IPS-NIHi11 (cell line): ENCODE measurements at places on chromosomes 2 and 18.

DNA sequence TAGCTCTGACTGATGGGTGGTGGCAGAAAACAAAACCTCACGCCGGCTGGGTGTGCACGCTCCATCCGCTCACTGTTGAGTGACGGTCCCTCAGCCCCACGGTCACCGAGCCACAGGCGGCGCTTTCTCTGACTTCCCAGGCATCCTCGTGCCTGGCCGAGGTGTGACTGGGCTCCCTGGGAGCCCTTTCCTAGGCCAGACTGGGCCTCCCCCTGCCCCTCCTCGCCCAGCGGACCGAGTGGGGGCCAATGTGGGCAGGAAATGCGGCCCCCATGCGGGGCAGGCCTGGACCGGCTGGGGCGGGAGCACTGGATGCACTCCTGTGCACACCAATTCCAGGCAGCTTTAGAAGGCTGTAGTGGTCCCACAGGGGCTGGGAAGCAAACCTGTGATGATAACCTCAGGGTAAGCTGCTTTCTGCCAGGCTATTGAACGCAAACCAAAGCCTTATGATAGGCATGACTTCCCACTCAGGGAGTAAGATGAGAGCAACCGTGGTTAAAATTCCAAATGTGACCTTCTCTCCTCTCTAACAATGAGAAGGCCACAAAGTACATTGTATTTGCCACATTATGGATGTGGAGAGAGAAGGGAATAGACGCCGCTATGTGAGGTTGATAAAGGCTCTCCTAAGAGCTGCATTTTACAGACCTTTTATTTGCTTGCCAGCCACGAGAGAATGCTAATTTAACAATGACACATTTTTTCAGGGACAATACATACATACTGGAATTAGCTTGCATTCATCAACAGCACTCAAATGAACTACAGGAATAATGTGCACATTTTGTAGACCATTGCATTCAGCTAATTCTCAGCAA is 83.9 kb upstream of the PGAP1 start:
- peak; percentile 12 for DNase-seq

- DNase-seq = no peak
Measured at GRCh38 chr2:152468899-152469692, 134.1 kb downstream of the FMNL2 start.

DNA sequence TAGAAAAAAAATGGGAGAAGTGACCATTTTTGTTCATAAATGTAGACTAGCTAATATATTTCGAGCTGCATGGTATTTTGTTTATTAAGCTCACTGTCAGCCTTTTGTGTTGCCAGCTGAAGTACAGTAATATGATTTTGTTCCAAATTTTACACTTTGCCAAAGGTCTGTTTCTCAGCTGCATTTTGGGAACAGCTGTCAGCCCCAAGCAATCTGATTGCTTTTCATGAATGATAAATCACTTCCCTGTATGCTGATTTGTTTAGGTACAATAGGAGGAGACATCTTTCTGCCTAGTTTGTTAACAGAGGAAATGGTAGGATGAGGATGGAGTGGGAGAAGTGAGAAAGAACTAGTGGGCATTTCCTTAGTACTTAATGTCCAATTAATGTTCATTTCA is 79.3 kb downstream of the NABP1 start:
- DNase-seq = no peak

- no peak for DNase-seq
Measured at GRCh38 chr18:35201256-35201931, 39.4 kb upstream of the ZNF397 start.

- no peak for DNase-seq
Measured at GRCh38 chr2:15895615-15896469, 44.5 kb upstream of the MYCN start.

DNA sequence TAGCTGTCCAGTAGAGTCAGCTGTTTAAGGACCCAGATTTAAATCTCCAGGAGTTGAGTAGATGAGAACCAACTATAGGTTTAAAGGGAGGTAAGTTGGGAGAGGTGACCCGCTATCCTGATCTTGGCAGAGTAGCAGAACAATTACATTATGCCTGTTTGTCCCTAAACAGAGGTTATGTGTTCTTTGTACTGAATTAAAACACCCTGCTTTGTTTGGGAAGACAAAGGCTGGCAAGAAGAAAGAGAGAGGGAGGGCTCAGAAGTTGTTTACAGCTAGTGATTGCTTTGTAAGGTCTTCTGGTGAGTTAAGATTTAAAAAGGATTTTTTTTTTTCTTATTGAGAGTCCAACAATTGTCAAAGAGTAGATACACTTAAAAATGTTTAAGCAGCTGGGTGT is 37.3 kb downstream of the USP14 start:
- DNase-seq = no peak

DNA sequence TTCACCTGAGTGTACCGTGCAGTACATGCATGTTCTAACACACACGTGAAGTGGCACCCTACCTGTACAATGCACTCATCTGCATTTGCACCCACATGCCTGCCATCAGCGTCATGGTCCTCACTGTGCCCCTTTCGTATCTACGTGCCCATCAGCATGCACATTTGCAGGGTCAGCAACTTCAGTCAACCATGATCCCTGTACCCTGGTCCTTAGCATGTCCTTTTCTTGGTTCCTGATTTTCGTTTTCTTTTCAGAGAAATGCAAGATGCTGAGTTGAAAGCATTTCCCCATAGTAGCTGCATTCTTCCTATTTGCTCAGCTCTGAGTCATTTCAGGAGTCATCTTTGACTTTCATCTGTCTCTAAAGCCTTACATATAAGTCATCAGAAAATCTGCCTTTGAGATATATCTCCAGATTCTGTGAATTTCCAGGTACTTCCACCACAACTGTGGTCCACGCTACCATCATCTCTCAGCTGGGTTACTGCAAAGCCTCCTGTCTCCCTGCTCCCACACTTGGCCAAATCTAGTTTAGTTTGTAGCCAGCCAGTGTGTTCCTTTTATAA is 14.7 kb upstream of the PUM2 start:
- no peak for DNase-seq

DNA sequence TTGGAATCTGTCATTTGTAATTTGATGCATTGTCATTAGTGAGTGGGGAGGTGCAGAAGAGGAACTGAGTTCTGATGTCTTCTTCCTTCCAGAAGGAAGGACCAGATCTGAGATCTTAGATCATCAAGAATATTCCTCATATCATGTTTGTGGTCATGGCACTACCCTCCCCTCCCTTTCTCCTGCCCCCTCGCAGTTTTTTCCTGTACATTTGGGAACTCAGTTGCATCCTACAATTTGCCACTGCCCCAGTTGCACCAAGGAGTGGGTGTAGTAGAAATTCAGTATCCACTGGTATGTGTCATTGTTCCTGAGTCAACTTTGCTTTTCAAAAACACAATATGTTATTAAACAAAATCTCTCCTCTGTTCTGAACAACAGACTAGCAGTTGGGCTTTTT is 26.6 kb upstream of the ACVR1 start:
- no peak for DNase-seq

- DNase-seq = no peak
Measured at GRCh38 chr2:69952336-69953115, 8.9 kb downstream of the ASPRV1 start.
